ENCODE measurements at places on chromosomes 6 and 20.

DNA sequence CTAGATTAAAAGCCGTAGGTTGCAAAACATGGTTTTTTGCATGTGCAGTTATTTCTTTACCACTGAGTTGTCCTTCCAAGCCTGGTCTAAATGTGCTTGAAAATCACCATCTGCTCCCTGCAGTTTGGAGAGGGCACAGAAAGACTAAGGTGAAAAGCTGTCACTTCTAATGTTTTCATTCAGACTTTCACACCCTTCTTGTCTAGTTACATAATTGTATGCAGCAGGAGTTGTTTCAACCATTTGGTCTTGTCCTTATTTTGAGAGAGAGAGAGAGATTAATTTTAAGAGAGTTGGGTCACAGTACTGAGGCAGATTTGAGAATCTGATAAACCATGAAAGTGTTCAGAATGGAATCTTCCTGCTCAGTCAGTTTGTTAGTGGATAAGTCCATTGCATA is 82.5 kb downstream of the ARID1B start:
- no peak for DNase-seq

DNA sequence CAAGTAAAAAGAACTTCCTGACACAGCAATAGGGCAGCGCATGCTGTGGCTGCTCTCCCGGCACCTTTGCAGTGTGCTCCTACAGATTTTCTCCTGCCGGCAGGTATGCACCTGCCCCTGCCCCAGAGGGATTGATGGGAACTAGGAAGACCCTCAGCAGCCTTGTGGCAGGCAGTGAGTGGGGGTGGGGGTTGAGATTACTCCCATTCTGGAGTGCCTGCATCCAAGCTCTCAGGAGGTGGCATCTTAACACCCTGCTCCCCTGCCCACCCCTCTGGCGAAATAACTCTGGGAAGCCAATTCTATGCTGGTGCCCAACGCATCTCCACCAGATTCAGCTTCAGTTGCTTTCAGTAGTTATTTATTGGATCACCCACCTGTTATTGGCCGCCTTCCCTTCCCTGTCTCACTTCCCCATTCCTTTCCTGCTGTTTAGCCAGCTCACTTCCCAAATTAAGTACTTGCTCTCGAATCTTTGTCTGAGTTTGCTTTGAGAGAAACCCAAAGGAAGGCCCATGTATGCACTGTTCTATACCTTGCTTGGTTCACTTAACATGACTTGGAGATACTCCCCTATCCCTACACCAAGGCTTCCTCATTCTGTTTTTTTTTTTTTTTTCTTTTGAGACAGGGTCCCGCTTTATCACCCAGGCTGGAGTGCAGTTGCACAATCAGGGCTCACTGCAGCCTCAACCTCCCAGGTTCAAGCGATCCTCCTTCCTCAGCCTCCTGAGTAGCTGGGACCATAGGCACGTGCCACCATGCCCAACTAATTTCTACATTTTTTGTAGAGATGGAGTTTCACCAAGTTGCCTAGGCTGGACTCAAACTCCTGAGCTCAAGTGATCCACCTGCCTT is 29.3 kb upstream of the SLC23A2 start:
- DNase-seq, result no peak

DNA sequence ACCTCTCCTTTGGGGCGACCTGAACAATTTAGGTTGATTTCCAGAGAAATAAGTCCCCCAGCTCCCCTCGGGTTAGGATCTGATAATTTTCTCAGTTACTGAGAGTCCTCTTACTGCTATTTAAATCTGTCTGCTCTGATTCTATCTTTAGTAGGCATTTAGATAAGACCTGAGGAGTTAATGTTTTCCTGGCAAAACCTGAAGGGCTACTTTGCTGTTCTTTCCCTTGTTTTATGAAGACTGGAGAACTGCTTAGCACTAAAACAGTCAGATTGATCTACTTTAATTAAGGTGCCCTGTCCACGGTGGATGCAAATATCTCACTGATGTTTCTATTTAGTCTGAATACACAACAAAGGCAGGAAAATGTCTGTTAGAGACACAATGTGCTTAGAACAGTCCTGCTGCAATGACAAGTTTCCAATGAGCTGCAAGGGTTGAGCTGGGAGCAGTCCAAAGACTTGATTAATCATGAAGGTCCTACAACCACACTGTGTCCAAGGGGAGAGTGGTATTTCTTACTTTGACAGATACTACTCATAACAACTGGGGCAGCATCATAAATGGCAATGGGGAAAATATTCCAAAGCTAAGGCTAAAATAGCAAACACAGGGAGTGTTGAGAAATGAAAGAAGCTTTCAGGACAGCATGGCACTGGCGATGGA is 15.7 kb downstream of the ADTRP start:
- DNase-seq, result no peak

GRCh38 chr6:168216117-168216516 is 103.5 kb downstream of the DACT2 start:
- DNase-seq, result no peak

DNA sequence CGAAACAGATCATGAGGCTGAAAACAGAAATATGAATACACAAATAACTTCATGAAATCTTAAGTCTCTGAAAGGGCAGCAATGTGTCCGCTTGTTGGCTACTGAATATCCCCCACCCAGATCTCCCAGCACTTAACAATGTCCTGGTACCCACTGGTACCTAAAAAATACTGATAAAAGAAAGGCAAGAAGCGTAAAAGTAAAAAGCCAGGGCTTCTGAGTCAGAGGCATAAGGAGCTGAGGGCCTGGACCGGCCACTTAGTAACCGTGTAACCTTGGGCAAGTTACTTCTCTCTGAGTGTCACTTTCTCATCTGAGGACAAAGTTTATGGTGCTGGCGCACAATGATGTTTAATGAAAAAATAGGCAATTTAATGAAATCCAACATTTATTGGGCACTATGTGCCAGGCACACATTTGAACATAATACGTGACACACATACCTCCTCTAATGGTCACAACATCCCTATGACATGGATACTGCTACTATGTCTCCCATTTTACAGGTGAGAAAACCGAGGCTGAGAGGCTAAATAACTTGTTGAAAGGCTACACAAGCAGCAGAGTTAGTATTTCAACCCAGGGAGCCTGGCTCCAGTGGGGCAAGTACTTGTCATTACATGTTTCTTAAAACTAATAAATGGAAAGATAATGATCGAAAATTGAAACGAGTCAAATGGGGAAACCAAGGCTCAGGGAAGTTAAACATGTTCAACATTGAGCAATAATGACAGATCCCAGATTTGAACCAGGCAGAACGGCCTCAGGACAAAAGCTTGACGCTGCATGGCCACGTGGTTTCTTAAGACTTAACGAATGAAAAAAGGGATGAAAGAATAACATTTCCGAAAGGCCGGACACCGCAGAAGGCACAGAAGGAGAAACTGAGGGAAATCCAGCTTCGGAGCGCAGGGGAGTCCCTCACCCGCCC is 828 bp downstream of the TP53RK start:
- no peak for DNase-seq

- DNase-seq, result no peak
These were observed 395.1 kb upstream of the KHDRBS2 start for GRCh38 chr6:62681108-62681507.

GRCh38 chr20:12984069-12984765 is 24.6 kb upstream of the SPTLC3 start:
- DNase-seq, result no peak

- no peak for DNase-seq
These were observed 39.8 kb upstream of the SLCO4A1 start for GRCh38 chr20:62602550-62602949.

- DNase-seq, result no peak
These were observed 184.0 kb downstream of the GPX5 start for GRCh38 chr6:28709478-28710349.

GRCh38 chr6:67667637-67668422 is 967.3 kb upstream of the ADGRB3 start:
- no peak for DNase-seq

GRCh38 chr6:145017516-145017915 is 717.8 kb downstream of the EPM2A start:
- DNase-seq, result no peak

GRCh38 chr6:66865771-66866170 is 1158.7 kb upstream of the EYS start:
- no peak for DNase-seq

- DNase-seq, result no peak
These were observed 825.7 kb upstream of the MAP3K7 start for GRCh38 chr6:91412532-91412931.

GRCh38 chr20:57450931-57451330 is 59.7 kb downstream of the RBM38 start:
- no peak for DNase-seq

DNA sequence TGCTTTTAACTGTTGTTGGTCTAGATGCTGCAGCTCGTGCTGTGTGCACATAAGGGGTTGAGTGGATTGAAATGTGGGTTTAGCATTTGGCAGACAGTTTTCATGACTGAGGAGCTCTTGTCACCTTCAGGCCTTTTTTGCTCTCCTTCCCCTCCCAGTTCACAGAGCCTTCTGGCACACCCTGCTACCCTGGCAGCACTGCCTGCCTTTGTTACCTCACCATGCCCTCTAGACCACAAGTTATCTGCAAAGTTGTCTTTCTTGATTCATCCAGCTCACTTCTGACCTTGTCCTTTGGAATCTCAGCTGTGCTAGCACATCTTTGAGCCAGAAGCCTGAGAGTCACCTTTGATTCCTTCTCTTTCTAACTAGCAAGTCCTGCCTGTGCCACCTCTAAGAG is 348.9 kb upstream of the ZFP64 start:
- DNase-seq, result no peak

GRCh38 chr6:141169419-141169818 is 963.3 kb upstream of the GJE1 start:
- no peak for DNase-seq

- no peak for DNase-seq
These were observed 16.4 kb upstream of the MICA start for GRCh38 chr6:31386977-31387376.

DNA sequence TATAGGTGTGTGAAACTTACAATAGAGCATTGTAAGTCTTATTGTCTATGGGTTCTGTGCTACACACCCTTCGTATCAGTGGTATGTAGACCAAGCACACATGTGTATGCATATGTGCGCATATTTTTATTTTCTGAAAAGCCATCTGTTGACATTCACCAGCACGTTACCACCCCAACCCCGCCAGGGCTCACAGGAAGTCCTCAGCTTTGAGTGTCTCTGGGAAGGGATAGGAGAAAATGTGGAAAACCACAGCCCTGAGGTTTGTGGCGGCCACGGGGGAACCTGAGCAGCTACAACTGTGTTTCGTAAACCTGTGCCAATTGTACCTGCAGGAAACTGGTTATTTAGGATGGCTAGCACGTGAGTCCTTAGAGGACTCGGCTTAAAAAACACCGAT is 123.3 kb upstream of the PHACTR3 start:
- DNase-seq, result no peak

DNA sequence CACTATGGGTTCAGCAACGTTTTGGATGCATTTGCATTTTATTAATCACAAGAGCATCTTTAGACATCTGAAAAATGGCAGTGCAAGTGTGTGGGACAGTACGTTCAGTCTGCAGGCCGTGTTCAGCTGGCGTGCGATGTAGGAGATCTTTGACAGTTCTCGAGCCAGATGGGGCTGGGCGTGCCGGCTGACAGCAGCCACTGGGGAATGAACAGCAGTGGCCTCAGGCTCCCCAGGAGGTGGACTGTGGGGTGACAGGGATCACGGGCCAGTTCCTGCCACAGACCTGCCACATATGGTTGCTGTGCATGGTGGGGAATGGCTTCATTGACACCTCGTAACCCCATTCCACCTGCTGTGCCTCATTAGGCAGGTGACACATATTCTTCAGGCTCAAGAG is 16.4 kb upstream of the MLN start:
- DNase-seq, result no peak

All from activated CD4-positive, alpha-beta T cell treated with anti-CD3 and anti-CD28 coated beads, Interleukin-2, amount 50 U/mL, for 24 hours (primary cell).